Activated T-helper 2 cell treated with anti-CD3 and anti-CD28 coated beads, Interferon-gamma antibody, Interleukin-2, Interleukin-4, amounts not matched to agents 10 μg/mL and 5 μg/mL and 100 μg/mL, durations not matched to agents 14 hours and 24 hours and 36 hours (primary cell): ENCODE measurements at places on chromosomes 1 and 21. TPM values are rescaled to one million over a fixed set of nuclear protein-coding genes. Genes with fewer than 3 reads are reported as not detected.

GRCh38 chr1:117598489-117598888 is 7.4 kb upstream of the TENT5C start:
- DNase-seq: no peak

- peak; percentile 72 for DNase-seq
Measured at GRCh38 chr1:153796786-153797659, 21.8 kb downstream of the SLC27A3 start.

The ASCL5 gene
- not detected in 2 replicates for total RNA-seq

DNA sequence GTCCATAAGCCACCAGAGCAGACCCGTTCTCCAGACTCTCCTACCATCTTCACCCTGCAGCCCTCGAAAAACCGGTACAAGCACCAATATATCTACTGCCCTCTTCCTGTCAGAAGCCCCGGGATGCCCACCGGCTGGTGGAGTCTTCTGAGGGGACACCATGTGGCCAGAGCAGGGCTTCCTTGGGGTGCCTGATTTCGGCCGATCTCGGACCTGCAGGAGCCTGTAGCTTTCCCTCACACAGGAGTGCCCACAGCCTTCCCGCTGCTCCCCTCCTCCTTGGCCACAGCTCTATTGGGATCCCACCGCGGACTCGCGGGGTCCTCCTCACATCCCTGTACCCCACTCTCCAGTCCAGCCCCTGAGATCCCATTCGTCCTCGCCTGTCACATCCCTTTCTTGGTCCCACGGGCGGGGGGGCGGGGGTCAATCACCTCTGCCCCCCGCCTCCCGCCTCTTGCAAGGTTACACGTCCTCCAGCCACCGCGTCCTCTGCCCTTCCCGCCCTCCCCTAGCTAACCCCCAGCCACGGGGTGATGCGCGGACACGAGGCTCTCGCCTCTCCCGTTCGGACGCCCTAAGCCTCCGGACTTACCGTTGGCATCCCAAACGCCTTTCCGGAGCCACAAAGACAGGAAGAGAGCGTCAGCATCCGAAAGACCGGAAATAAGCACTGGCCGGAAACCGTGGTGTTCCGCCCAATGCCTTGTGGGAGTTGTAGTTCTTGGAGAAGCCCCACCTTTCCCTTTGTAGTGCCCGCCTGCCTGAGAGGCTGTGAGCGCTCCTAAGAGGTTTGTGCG is at the start of gene SSR2:
Gene SSR2, minus strand, starts transcription at position 659 of the 800 bp plus-strand sequence. CDS start 784 bp downstream, outside the sequence.
- DNase-seq: peak; percentile 84

DNA sequence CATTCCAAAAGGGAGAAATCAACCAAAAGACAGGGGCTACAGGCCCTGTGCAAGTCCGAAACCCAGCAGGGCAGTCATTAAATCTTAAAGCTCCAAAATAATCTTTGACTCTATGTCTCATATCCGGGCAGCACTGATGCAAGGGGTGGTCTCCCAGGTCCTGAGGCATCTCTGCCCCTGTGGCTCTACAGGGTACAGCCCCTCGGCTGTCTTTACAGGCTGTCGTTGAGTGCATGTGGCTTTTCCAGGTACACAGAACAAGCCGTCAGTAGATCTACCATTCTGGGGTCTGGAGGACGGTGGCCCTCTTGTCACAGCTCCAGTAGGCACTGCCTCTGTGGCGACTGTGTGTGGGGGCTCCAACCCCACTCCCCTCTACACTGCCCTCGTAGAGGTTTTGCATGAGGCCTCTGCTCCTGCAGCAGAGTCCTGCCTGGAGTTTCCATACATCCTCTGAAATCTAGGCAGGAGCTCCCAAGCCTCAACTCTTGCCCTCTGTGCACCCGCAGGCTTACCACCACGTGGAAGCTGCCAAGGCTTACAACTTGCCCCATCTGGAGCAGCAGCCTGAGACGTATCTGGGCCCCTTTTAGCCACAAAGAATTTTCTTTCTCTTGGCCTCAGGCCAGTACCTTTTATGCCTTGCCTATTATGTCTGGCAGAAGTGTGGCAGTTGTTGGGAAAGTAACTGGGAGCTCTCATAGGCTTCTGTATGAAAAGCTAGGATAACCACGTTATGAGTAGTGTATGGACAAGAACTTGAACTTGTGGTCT is 52.5 kb downstream of the POU2F1 start:
- no peak for DNase-seq

The RAB3B gene
- total RNA-seq: 0.07 and 0.09 TPM in 2 replicates
